ENCODE measurements at places on chromosomes 1 and 21. TPM values are rescaled to one million over a fixed set of nuclear protein-coding genes. Genes with fewer than 3 reads are reported as not detected.

DNA sequence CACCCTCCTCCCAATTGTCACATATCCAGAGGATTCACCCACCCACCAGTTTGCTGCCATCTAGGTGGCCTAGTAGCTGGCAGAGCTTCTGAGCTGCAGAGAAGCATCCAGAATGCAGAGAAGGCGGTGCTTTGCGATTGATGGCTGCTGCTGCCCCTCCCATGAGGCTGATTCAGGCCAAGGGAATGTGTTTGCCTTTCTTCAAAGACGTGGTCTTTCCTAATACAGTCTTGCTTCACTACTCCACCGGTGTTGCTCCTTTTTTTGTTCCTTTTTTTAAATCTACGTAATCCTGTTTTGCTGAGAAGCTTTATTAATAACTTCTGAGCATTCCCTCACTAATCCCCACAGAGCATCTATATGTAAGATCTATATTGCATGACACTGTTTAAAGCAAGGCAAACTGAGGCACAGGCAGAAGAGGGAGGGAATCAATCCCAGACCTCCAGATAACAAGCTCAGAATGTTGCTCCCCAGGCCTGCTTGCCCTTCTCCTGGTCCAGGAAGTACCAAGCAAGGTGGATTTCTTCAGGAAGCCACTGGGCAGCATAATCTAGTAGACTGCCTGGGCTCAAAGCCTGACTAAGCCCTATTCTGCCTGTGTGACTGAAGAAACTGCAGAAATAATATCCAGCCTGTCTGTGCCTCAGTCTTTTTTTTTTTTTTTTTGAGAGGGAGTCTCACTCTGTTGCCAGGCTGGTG, 275.5 kb upstream of the FMN2 start:
- no peak for DNase-seq

DNA sequence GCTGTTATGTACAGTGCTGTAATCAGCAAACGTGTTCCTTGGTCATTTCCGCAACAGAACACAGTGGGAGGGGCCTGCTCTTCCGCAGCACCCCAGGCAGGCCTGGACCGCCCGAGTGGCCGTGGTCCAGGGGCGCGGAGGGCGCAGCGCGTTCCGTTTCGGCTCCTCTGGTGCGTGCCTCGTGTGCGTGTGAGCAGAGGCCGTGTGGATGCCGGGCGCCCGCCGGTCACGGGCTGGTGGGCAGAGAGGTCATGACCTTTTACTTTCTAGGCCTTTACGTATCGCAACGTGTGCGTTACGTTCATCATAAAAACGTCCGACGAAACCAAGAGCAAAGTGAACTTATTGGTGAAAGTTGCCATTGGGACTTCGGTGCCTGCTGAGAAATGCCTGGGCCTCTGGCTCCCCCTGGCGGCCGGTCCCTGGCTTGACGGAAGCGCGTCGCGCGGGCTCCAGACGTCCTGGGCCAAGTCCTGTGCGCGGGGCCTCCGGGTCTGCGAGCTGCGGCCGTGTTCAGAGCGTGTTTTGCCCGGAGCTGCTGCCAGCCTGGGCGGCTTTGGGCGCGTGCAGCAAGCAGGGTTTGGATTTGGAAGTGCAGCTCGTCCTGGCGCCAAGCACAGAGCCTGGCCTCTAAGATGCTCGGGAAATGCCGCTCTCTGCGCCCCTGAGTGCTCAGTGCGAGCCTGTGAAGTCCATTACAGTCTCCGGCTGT, 34.4 kb downstream of the COL18A1 start:
- DNase-seq = peak; percentile 84

DNA sequence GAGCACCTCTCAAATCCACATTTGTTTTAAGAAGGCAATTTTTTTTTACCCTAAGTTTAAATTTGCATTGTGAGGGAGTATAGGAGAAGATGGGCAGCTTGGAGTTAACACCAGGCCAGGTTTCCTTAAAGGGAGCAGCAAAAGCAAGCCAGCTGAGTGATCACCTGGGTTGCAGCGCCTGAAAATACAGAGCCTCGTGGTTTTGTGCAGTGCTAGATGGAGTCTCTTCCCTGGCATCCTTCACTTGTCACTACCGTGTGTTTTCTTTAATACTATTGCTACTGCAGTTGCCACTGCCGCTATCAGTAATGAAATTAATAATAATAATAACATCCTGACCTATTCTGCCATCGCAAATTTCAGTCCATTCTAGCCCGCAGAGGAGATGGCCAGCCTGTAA, 35.2 kb upstream of the VAV3 start:
- DNase-seq = no peak

DNA sequence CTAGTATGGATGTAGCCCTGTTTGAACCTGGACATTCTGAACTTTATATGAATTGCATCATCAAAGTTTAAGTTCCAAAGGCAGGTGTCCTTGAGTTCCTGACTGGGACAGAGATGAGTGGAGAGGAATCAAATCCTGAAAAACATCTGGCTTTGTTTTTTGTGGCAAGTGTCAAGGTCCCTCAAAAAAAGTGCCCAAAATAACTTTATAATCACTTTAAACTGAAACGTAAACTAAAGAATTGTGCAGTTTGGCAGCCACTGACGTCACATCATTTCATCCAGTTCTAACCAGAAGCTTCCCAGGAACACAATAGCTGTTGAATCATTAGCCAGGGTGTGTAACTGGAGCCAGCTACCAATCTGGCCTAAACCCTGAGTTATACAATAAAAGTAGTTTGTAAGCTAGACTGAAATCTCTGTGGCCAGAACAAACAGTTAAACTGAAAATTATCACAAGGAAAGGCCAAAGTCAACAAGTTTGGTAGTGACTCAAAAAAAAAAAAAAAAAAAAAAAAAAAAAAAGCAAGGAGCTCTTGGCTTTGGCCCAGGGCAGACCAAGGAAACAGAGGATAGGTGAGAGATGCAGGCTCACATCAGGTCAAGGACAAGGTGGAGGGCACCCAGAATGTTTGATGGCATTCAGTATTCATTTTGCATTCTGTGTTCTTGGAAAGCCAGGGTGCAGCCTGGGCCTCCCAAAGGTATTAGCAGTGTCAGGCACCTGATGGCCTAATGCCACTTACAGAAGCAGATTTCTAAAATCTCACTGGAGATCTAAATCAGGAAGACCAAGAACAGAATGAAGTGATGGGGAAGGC, 74.3 kb downstream of the TNFSF18 start:
- no peak for DNase-seq

DNA sequence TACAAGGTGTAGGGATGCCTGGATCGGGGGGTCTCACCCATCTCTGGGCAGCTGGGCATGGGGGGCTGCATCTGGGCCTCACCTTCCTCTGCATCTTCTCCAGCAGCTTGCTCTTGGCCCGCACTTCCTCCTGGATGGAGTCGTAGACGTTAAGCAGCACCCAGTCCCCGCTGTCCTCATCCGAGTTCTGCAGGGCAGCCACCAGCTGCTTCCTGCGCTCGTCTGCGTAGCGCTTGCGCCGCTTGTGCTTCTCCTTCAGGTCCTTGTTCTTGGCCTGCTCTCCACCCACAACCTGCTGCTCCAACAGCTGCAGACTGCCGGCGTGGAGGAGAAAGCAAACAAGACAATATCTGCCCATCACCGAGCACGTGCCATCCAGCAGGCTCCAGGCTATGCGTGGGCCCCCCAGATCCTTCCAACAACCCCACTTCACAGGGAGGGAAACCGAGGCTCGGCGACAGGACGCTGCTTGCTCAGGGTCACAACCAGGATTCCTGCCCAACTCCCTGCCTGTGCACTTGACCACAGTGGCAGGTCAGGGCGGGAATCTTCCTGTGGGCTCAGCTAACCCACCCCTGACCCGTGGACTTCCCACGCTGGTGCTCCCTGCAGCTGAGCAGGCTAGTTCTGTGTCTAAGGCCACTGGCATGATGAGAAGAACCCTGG, 21.5 kb upstream of the DDOST start:
- DNase-seq = peak; percentile 69

DNA sequence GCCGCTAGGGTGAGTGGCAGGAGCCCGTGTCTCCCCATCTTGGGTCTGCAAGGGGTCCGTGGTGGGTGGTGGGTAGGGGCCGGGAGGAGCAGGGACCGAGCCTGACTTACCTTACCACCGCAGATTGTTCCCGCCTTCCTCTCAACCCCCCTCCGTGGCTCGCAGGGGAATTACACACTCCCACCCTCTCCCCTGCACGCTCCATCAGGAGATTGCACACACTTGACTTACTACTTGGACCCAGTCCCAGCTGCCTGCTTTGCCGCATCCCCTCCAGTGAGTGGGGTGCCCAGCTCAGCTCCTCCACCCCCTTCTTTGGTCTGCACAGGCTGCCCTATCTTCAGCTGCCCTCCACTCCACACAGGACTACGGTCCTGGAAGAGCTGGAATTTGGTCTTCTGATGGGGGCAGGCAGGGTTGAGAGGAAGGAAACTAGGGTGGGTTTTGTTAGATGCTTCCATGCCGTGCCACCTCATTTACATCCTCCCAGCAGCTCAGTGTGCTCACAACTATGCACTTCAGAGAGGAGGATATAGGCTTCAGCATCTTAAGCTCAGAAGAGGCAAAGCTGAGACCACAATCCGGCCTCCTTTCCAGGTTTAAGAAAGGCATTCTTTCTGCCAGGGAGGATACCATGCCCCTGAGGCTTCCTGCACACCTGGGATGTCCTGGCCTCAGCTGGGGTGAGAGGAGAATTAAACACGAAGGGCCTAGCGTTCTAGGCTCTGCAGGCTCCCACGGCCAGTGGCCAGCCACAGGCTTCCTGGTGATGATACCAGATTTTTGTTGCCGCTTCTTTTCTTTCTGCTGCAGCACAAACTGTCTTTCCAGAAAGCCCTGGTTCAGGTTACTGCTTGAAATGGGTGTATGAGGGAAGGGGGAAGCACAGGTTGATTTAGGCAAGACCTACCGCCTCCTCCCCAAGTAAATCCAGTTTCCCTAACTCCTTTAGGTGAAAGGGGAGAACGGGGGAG, 2.3 kb downstream of the KCNC4 start:
- DNase-seq = no peak

DNA sequence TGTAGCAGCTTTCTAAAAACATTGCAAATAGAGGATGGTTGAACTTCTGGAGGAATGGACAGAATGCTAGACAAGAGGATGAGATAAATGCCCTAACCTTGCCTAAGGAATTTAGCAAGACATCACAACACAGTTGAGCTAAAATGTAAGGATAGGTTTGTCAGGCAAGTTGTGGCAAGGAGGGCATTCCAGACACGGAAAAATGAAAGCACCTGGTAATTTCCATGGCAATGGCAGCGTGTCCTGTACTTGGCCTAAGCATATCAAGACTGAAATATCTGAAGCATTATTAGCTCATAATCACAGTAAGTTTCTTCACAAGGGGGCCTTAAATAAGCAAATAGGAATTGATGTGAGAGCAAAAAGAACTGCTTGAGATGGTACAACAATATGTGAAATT, 105.1 kb upstream of the USP25 start:
- no peak for DNase-seq

DNA sequence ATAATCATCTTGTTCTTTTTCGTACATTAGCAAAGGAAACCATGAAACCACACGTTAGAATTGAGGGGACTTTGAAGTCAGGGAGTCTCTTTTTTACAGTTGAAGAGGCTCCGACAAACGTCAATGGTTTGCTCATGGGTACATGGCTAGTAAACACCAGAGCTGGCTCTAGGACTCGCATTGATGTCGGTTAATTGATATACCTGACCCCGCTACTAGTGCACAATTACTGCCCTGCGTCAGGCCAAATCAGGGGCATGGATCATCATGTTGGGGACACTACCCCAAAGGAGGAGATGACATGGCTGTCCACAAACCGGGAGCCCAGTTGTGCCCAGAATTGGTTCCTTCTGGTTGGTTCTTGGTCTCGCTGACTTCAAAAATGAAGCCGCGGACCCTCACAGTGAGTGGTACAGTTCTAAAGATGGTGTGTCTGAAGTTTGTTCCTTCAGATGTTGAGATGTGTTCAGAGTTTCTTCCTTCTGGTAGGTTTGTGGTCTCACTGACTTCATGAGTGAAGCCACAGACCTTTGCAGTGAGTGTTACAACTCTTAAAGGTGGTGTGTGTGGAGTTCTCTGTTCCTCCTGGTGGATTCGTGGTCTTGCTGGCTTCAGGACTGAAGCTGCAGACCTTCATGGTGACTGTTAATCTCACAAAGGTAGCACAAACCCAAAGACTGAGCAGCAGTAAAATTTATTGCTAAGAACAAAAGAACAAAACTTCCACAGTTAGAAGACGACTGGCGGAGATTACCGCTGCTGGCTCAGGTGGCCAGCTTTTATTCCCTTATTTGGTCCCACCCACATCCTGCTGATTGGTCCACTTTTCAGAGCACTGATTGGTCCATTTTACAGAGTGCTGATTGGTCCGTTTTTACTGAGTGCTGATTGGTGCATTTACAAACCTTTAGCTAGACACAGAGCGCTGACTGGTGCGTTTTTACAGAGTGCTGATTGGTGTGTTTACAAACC, 126.9 kb upstream of the ERRFI1 start:
- no peak for DNase-seq

The VTCN1 gene
- not detected for total RNA-seq

The STYXL2 gene
- 138 TPM for total RNA-seq

All from psoas muscle (tissue), 8 donors.